ENCODE measurements at places on chromosomes 11 and 22.

DNA sequence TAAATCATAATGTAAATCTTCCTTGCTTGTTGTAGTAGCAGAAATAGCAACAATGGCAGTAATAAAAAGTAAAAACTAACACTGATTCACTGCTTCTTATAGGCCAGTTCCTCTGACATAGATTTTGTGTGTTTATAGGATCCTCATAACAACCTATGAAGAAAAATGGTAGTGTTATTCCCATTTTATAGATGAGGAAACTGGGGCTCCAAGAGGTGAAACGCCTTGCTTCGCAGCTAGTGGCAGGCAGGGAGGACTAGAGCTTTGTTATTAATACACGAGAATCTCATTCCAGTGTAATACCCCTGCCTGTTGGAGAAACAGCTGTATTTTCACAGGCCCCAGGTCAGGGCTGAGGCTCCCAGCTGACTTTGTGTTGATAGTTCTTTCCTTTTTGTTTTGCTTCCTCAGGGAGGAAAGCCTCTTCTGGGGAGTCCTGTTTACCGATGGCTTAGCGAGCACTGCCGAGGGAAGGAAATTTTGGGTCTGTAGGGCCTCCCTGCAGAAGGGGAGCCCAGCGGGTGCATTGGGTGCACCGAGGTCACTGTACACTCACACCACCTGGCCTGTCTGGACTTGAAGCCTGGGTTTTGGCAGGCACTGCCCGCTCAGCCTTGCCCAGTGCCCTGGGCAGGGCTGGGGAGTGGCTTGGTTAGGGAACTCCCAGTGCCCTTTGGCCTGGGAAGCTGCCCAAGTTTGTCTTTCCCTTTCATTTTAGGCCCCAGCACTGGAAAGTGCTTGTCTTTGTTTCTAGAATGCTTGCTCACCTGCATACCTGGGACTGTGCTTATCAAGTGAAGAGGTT is 13.5 kb downstream of the KIAA1671 start:
- DNase-seq, result peak; percentile 86

DNA sequence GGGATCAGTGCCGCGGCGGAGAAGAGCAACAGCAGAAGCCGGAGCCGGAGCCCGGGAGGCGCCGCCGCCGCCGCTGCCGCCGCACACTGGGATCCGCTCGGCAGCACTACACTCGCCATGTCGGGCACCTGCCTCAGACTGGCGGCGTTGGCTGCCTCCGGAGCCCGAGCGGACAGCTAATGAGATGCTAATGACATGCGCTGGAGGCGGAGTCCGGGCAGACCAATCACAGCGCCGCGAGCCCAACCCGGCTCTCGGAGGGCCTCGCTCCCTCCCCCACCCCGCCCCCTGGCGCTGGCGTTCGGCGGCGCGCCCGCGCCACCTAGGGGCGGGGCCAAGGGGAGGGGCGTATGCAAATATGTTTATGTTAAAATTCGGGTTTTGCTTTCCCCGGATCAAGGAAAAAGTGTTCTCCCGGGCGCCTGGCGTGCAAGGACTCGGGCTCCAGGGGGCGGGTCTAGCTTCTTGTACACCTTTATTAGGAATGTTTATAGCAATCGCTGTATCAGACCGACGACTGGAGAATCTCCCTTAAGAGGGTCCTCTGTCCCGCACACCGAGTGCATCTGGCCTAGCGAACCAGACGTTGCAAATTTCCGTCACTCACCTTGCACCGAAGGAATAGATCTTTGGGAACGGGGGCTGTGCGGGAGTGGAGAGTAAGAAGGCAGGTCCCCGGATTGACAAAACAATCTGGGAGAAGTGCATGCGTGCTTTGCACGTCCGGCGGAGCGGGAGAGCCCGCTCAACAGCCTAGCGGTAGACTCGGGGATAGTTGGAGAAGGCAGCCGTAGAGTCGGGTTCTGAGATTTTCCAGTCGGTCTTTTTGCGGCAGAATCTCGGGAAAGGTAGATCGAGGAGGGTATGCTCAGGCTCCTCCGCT is at the start of gene CADM1:
Gene CADM1, minus strand, starts transcription at position 140 of the 883 bp plus-strand sequence.
- DNase-seq, result peak; percentile 99

DNA sequence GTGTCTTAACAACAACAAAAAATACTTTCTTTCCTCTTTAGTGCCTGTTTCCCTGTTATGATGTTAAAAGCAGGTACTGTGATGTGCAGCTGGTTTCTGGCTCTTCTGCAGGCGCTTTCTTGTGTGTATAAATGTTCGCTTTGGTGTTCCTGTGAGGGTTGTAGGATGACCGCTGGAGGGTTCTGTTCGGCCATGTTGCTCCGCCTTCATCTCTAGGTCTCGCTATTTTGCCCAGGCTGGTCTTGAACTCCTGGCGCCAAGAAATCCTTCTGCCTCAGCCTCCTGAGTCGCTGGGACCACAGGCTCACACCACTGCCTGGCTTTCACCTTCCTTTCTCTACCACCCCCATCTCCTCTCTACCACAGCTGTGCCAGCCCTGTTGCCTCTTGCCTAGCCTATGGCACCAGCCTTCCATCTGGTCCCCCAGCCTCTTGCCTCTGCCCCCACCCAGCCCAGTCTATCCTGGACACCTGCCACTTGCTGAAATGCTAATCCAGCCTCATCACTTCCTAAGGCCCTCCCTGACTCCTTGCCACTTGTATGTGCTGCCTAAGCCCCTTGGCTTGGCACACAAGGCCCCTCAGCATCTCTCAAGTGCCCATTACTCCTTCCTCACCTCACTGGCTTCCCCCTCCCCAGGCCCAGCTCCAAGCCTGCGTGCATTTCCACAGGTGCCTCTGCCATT is 5.5 kb downstream of the LRRC74B start:
- DNase-seq, result no peak

- no peak for DNase-seq
Observed at GRCh38 chr11:95299078-95299679, 68.2 kb upstream of the SESN3 start.

GRCh38 chr11:66859686-66860448 is 3.0 kb downstream of the LRFN4 start:
- DNase-seq, result no peak

DNA sequence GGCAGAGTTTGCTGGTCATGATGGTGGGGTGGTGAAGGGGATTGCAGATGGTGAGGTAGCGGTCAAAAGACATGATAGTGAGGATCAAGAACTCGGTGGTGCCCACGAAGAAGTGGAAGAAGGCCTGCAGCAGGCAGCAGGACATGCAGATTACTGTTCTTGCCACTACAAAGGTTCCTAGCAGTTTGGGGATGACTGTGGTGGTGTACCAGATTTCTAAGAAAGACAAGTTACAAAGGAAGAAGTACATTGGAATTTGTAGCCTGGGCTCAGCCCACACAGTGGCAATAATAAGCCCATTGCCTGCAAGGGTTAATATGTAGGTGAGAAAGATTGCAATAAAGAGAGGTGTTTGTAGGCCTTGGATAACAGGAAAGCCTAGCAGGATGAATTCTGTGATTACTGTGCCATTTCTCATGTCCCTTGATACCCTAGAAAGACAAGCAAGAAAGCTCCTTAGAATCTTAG is at the start of gene OR6X1:
Gene OR6X1, minus strand, starts transcription at position 418 of the 468 bp plus-strand sequence. Its CDS starts 0 bp downstream, at position 418.
- DNase-seq, result no peak

DNA sequence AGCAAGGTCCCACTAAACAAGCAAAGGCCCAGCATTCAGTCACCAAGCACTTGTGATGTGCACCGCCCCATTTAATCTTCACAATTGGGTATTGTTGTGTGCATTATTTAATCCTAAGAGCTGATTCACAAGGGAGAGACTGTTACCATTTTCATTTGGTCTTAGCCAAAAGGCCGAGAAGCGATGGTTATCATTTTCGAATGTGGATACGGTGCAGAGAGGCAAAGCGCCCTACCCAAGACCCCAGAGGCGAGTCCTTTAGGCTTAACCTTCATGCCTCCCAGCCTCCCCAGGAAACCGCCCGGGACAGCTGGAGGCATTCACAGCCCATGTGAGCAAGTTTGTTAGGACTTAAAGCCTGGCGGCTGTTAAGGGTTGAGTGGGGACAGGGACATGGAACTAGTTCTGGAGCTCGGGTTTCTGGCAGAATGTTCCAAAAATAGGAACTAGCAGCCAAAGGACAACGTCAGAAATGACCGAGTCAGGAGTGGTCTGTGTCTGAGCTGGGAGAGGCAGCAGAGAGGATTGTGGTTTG is 13.0 kb upstream of the UPK3A start:
- DNase-seq, result peak; percentile 33

GRCh38 chr11:69293819-69294505 is at the start of gene MYEOV:
Gene MYEOV (plus strand): TSS chr11:69294155. CDS start chr11:69295355, 1,200 bp downstream.
- DNase-seq, result peak; percentile 69

GRCh38 chr22:41231369-41231768 is 9.4 kb downstream of the CHADL start:
- no peak for DNase-seq

- peak; percentile 67 for DNase-seq
Observed at GRCh38 chr11:9527481-9528135, 45.9 kb upstream of the WEE1 start.
